ENCODE measurements at places on chromosomes 1 and 21.

DNA sequence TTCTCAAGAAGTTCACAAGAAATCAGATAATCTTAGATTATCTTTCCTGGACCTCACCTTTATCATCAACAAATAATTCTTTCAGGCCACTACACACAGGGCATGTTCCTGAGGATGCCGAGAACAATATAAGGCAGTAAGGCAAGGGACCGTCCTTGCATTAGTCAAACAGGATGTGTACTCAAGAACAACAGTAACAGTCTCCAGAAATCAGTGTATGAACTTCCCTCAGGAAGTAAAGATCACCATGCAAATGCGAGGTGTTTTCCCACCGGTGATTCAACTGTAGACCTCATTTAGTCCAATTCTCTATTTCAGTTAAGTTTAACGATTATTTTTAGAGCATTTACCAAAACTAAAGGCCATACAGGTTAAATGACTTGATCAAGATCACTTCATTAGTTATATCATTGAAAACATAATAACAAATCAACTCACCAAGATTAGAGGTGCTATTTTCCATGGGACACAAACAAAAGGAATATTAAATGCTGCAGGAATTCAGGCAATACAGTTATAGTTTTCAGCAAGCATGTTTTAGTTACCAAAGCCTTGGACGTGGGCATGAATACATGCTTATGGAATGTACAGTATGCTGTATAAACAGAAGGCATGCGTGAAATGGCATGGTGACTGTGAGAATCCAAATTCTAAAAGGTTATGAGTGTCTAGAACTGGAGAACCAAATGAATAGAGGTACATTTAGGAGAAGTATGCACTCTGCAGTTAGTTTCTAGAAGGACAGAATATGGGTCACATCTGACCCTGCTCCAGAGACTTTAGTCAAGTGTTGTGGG lies 145.2 kb downstream of the TNR start:
- no peaks in the 10 kb centered on the region for H3K36me3 ChIP-seq
- peaks cover 18% of the 10 kb centered on the region for H3K27me3 ChIP-seq
- no peaks in the 10 kb centered on the region for H3K4me1 ChIP-seq

- peaks cover 10% of the 10 kb centered on the region for H3K4me1 ChIP-seq
- no peaks in the 10 kb centered on the region for H3K36me3 ChIP-seq
- no peaks in the 10 kb centered on the region for H3K27me3 ChIP-seq
- no peak overlapping the region for H3K4me3 ChIP-seq
- no peak for DNase-seq
- no peak overlapping the region for H3K27ac ChIP-seq
Observed at GRCh38 chr1:100390531-100390930, 38.2 kb downstream of the CDC14A start.

DNA sequence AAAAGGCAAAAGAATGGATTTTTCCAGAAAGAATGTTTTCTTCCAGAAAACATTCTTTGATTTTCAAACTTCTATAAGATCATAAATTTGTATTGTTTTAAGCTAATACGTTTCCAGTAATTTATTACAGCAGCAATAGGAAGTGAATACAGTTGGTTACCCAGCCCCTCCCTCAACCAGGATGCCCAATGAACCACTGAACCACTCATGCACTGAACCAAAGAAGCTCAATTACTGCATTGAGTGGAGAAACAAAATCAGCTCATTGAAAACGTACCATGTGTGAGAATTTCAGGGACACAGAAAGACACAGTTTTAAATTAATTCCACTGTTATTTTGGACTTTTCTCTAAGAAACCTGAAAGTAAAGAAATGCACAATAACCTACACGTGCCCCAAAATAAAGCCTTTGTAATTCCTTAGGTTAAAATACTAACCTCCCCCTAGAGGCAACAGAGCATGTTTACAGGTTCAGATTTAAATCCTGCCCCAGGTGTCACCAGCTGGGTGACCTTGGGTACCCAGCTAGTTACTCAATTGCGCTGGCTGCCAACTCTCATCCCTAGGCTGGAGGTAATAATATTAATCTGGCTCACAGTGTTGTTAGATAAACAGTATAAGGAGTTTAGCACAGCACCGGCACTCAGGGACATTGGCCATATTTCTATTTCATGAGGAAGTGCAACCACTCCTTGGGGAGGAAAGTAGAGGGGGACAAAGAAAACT lies 111.7 kb downstream of the NMNAT2 start:
- no peak overlapping the region for H3K4me3 ChIP-seq
- no peaks in the 10 kb centered on the region for H3K27me3 ChIP-seq
- peak overlapping the region; percentile 77 for H3K27ac ChIP-seq
- no peak for DNase-seq
- no peaks in the 10 kb centered on the region for H3K36me3 ChIP-seq
- peaks cover 98% of the 10 kb centered on the region for H3K4me1 ChIP-seq

GRCh38 chr1:112687785-112688496 lies 13.5 kb downstream of the MOV10 start:
- no peaks in the 10 kb centered on the region for H3K27me3 ChIP-seq
- H3K4me1 ChIP-seq: peaks cover 21% of the 10 kb centered on the region
- H3K27ac ChIP-seq: peak overlapping the region; percentile 76
- no peak for DNase-seq
- H3K36me3 ChIP-seq: no peaks in the 10 kb centered on the region

GRCh38 chr1:118928739-118929554 lies 59.2 kb downstream of the TBX15 start:
- no peak overlapping the region for H3K4me3 ChIP-seq
- H3K27me3 ChIP-seq: no peaks in the 10 kb centered on the region
- no peaks in the 10 kb centered on the region for H3K36me3 ChIP-seq
- no peaks in the 10 kb centered on the region for H3K4me1 ChIP-seq
- H3K27ac ChIP-seq: no peak overlapping the region

- peak overlapping the region; percentile 94 for H3K4me3 ChIP-seq
- peak; percentile 46 for DNase-seq
- H3K27me3 ChIP-seq: no peaks in the 10 kb centered on the region
- no peaks in the 10 kb centered on the region for H3K36me3 ChIP-seq
- H3K4me1 ChIP-seq: peaks cover 40% of the 10 kb centered on the region
Observed at GRCh38 chr1:13749543-13750341, 49.8 kb downstream of the PRDM2 start.

DNA sequence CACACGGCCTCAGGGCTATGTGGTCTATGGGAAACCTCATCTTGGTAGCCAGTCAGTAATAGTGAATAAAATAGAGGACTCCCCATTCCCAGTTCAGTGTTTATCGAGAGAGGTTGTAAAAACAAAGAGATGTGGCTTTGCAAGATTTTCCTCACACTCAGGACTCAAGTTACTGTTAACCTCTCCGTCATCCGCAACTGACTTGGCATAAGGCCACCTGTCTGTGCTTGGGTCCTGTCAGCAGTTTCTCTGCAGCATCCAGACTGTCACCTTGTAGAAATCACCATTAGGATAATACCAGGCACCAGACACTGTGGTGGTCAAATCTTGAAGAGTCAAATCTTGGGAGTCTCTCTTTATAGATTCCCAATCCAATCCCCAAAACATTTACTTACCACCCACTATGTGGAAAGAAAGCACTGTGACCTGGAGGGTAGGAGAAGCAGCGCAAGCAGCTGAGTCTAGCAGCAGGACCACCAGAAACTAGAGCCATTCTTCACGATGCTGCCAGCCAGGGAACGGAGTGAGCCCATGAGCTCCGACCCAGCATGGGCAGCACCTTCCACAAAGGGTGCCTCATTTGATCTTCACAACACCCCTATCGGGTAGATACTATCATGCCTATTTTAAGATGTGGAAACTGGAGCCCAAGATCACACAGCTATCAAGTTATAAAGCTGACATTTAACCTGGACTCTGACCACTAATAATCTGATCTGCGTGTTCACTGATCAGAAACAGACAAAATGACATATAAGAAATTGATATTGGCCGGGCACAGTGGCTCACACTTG lies 5.6 kb upstream of the GPR25 start:
- H3K27me3 ChIP-seq: peaks cover 31% of the 10 kb centered on the region
- H3K4me1 ChIP-seq: no peaks in the 10 kb centered on the region
- DNase-seq: no peak
- peaks cover 6% of the 10 kb centered on the region for H3K36me3 ChIP-seq

DNA sequence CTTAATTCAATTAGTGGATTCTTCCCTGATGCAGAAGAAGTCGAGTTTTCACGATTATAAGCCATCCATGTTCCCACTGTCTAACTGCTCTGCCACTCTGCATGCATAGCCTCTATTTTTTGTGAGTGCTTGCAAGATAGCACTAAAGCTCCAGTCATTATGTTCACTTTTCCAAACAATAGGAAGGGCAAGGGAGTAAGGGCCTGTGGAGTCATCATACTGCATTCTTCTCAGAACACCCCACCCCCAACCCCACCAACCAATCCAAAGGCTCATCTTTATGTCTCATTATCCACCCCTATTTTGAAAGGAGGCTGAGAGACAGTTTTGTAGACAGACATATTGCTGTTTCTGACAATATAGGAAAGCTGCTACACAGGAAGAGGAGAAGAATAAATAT lies 471.7 kb upstream of the ADGRL2 start:
- H3K27ac ChIP-seq: no peak overlapping the region
- DNase-seq: no peak
- no peaks in the 10 kb centered on the region for H3K36me3 ChIP-seq
- no peak overlapping the region for H3K4me3 ChIP-seq

- H3K27ac ChIP-seq: no peak overlapping the region
- DNase-seq: peak; percentile 26
- no peaks in the 10 kb centered on the region for H3K36me3 ChIP-seq
Observed at GRCh38 chr21:27776925-27777553, 810.2 kb upstream of the ADAMTS5 start.

GRCh38 chr21:32463889-32464300 lies 51.4 kb downstream of the EVA1C start:
- H3K27ac ChIP-seq: peak overlapping the region; percentile 67
- no peak for DNase-seq
- no peak overlapping the region for H3K4me3 ChIP-seq
- H3K27me3 ChIP-seq: no peaks in the 10 kb centered on the region

- H3K36me3 ChIP-seq: no peaks in the 10 kb centered on the region
- H3K4me3 ChIP-seq: no peak overlapping the region
- H3K27ac ChIP-seq: no peak overlapping the region
- no peaks in the 10 kb centered on the region for H3K27me3 ChIP-seq
- H3K4me1 ChIP-seq: peaks cover 87% of the 10 kb centered on the region
Observed at GRCh38 chr1:54361342-54361741, 44.9 kb downstream of the SSBP3 start.
